ENCODE measurements at places on chromosomes 5 and 9.
A peak's percentile ranks its signal among the peaks of the same experiment; 100 is the strongest.

GRCh38 chr5:35030426-35031100 lies 17.2 kb downstream of the AGXT2 start:
- DNase-seq: no peak

GRCh38 chr9:37425298-37425752 lies 2.8 kb downstream of the GRHPR start:
- DNase-seq: no peak

DNA sequence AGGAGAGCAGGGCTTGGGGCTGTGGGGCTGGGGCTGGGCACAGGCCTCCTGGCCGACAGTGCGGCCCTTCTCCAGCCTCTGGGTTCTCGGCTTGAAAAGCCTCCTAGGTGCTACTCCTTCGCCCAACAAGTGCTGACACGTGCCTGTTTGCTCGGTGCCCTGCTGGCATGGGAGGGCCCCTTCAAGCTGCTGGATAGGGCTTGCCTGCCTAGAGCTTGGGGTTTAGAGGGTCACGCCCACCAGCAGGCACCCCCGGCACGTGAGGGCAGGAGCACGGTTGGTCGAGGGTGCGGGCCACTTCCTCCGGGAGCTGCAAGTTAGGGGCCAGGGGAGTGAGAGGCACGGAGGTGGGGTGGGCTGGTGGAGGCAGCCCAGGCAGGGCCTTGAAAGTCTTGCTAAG lies 106.2 kb downstream of the RXRA start:
- no peak for DNase-seq

DNA sequence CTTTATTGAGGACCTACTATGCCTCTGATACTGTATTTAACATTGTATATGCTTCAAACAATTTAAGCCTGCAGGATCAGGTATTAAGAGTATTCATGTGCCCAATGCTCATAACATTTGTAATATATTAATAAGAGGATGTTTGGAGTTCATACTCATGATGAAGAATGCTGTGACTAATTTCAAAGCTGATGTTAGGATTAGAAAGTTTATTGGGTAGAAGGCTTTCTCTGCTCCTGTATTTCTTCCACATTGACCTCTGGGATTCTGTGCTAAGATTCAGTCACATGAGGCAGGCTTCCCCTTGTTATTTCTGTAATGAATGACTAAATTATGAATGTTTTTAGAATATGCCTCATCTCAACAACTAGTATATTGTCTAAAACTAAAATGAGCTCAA lies 456.4 kb downstream of the NFIB start:
- DNase-seq: no peak

- DNase-seq: peak; percentile 27
These were observed 31.8 kb upstream of the POU4F3 start for GRCh38 chr5:146306838-146307237.

DNA sequence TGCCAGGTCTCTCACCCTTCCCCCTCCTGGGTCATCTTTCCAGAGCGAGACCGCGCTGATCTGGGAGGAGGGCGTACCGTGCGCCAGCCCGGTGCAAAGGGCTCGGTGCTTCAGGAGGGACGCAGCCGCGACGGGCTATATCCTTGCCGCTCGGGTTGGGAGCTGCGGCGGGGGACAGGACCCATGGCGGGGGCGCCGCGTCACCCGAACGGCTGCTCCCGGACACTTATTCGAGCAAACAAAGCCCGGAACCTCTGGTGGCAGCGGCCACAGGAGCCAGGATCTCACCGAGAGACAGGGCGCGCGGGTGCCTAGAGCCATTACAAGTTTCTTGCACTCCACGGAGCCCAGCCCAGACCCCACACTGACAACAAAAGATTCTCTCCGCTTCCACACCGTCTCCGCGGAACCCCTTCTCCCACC lies 1.3 kb downstream of the SEMA6A start:
- DNase-seq: no peak

GRCh38 chr5:81067406-81067805 lies 107.2 kb downstream of the RASGRF2 start:
- no peak for DNase-seq

Data from NCI-H2029 (cell line).